ENCODE measurements at places on chromosomes 5 and 9. TPM values are rescaled to one million over a fixed set of nuclear protein-coding genes. Genes with fewer than 3 reads are reported as not detected.

GRCh38 chr5:64834037-64834436 is 65.3 kb downstream of the CWC27 start:
- DNase-seq, result peak; percentile 31

- DNase-seq, result no peak
Measured at GRCh38 chr9:115413766-115414382, 295.9 kb upstream of the TNC start.

GRCh38 chr5:145661737-145662485 is 173.2 kb downstream of the PRELID2 start:
- no peak for DNase-seq

- peak; percentile 72 for DNase-seq
Measured at GRCh38 chr9:110583237-110583636, 3.7 kb upstream of the SVEP1 start.

DNA sequence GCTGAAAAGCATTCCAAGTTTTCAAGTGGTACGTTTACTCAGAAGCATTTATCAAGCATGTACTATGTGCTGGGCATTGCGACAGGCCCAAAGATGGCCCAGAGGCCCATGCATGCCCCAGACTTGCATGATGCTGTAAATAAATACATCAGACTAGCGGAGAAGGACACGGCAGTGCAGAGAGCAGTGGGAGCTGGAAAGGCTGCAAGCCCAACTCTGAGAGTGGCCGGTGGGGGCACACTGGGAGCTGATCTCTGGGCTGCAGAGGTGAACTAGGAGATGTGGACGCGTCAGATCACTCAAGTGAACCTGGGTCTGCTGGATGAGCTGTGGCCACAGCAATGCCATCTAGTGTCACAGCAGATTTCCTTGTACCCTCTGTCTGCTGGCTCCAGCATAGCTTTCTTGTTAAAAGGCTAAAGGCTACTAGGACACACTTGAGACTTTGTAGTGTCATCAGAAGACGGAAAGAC is 246.9 kb downstream of the FANCC start:
- no peak for DNase-seq

DNA sequence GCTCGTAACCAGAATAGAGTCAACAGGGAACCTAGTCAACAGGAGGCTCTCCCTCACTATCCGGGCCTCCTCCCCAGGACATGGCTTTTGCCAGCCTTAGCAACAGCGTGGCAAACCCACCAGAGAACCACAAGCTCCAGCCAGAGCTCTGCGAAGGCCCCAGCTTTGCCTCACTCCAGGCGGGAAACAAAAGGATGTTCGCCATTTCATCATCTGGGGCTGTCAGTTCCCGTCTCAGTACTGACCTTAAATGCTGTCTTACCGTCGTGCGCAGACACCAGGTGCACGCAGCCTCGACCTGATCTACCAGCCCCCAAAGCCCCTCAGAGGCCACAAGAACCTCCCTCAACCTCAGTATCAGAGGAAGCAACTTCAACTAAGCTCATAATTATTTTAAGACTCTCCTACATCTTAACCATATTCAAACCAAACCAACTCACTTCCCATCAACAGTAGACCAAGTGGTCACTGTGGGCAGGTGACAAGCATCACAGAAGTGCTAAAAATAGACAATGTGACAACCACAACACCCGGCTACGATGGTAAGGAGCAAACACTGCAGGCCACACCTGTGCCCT is 71.4 kb downstream of the SEMA4D start:
- no peak for DNase-seq

GRCh38 chr9:130433168-130433946 is 11.4 kb upstream of the ASS1 start:
- peak; percentile 47 for DNase-seq

- DNase-seq, result peak; percentile 57
Measured at GRCh38 chr5:73387149-73387591, 61.4 kb downstream of the FOXD1 start.

GRCh38 chr5:64229163-64229774 is 63.6 kb downstream of the RNF180 start:
- DNase-seq, result peak; percentile 44

DNA sequence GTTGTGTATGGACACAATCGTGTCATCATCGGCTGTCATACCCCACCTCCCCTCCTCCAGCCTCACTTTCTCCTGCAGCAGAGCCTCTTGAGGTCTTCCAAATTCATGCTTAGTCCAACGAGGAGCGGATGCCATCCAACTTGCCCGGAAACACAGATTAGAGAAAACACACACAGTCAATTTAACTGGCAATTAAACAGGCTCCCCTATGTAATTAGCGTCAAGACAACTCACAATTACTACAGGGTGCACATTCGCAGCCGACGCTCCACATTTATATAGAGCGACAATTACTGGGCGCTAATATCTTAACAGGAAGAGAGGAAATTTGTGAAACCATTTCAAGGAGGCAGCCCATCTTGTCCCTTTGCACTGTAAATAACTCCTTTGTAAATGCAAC is 86.0 kb upstream of the ZNF618 start:
- DNase-seq, result no peak

- no peak for DNase-seq
Measured at GRCh38 chr9:18973348-18973747, 59.7 kb downstream of the SAXO1 start.

DNA sequence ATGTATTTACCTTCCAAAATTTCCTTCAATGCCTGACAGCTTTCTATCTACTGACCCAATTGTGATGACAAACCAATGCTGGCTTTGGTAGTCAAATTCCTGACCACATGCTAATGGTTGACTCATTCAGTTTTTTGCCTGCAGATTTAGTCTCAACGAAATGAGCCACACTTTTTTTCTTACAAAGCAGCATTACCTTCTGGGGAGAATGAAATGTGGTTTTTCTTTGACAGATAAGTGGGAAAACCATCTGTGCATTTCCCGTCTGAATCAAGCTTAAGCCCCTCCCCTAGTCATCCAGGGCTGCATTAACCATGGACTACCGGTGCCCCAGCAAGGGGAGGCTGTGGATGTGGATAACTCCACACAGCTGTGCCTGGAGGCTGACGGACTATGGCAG is 99.6 kb upstream of the TAF11L2 start:
- peak; percentile 85 for DNase-seq

- peak; percentile 33 for DNase-seq
Measured at GRCh38 chr5:11273180-11273903, 512.3 kb upstream of the DAP start.

- no peak for DNase-seq
Measured at GRCh38 chr5:12477554-12477953, 573.3 kb upstream of the CTNND2 start.

GRCh38 chr9:95422650-95423049 is 94.1 kb downstream of the PTCH1 start:
- DNase-seq, result no peak

- no peak for DNase-seq
Measured at GRCh38 chr9:137876781-137877386, 698 bp upstream of the CACNA1B start.

DNA sequence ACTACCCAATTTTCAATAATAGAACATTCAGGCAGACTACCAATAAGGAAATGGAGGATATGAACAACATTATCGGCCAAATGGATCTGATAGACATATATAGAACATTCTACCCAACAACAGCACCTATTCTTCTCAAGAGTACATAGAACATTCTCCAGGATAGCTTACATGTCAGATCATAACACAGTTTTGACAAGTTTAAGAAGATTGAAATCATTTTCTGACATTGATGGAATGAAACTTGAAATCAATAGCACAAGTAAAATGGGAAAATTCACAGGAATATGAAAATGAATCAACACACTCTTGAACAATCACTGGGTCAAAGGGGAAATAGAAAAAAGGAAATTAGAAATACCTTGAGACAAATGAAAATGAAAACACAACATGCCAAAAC is 94.6 kb upstream of the MEGF10 start:
- DNase-seq, result no peak

- DNase-seq, result no peak
Measured at GRCh38 chr9:112605518-112605917, 112.4 kb downstream of the INIP start.

- peak; percentile 34 for DNase-seq
Measured at GRCh38 chr5:134070725-134071613, 43.5 kb upstream of the TCF7 start.

GRCh38 chr5:77102549-77102948 is 15.5 kb upstream of the ZBED3 start:
- DNase-seq, result no peak

DNA sequence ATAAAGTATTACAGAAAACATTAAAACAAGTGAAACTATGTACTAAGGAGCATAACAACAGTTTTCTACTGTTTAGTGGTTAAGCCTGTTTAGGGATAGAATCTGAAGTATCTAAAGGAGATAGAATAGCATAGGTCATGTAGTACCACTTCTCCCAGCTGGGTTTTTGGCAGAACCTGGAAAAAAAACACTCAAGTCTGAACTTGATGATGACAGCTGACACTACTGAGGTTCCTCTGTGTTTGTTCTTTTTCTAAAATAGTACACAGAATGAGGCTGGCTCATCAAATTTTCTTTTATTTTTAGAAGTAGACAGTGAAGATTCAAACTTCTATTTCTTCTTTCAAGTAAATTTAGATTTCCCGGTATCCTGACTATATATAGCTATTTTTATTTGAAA is 203.8 kb upstream of the ACO1 start:
- no peak for DNase-seq

DNA sequence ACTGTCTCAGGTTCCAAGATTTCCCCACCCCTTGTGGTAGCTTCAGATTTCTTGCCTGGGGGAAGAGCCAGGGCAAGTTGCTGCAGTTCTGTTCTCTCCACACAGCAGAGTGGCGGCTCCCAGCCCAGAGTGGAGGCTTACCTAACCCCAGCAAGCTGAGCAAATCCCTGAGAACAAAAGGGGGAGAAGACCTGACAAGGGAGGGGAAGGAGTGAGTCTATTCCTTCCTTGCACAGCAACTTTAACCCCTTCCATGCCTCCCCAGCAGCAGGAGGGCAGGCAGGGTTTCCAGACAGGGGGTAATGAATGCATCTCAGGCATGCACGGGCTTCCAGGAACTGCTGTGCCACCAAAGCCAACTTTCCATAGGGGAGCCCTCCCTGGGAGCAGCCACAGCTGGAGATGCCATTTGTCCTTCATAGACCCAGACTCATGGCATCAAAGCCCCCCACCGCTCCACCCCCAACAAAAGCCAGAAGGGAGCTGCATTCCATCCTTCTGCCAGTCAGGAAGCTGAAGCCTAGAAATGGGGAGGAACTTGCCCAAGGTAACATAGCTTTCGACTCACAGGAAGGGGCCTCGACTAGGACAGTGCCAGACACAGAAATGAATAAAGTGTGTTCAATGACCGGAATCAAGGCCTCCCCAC is 28.8 kb upstream of the FAT2 start:
- DNase-seq, result no peak

- no peak for DNase-seq
Measured at GRCh38 chr5:43693411-43693810, 90.4 kb downstream of the NNT start.

- DNase-seq, result no peak
Measured at GRCh38 chr5:39370555-39371366, 6.5 kb upstream of the C9 start.

- no peak for DNase-seq
Measured at GRCh38 chr5:1119312-1119831, 7.5 kb upstream of the SLC12A7 start.

- peak; percentile 35 for DNase-seq
Measured at GRCh38 chr5:14086261-14086660, 56.9 kb upstream of the TRIO start.

GRCh38 chr5:36200513-36200912 is 41.2 kb downstream of the NADK2 start:
- no peak for DNase-seq

- DNase-seq, result no peak
Measured at GRCh38 chr9:13675638-13676000, 396.1 kb upstream of the MPDZ start.

DNA sequence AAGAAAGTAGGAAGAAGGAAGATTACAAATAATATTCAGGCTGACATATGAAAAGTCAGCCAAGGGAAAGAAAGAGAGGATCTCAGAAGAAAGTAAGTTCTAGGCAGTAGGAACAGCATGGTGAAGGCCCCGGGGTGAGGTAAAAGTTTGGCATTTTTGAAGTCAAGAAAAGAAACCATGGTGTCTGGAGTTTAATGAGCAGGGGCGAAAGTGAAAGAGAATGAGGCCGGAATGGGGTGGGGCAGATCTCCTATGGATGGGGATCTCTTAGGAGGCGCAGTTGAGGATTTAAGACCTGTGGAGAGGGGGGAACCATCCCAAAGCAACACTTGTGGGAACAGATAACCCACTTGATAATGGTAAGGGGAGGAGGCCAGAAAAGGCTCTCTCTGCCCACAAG is 42.3 kb upstream of the SMAD5 start:
- DNase-seq, result no peak

Gene PDGFRB
- 341 TPM for total RNA-seq

Gene CER1
- total RNA-seq, result not detected

Gene PROB1
- total RNA-seq, result 3.9 TPM

Gene TRPM6
- under 0.01 TPM for total RNA-seq

Gene CLTA
- total RNA-seq, result 265 TPM

Gene C1QTNF3
- 0.86 TPM for total RNA-seq

Gene RPS14
- 3,299 TPM for total RNA-seq

Gene SOHLH1
- not detected for total RNA-seq

Gene SUSD1
- 29.8 TPM for total RNA-seq

Gene ZNF883
- 2.2 TPM for total RNA-seq

Data from fibroblast of villous mesenchyme (primary cell).